ENCODE measurements at places on chromosomes 4 and X.

GRCh38 chr4:177177541-177178081 lies 132.1 kb upstream of the NEIL3 start:
- DNase-seq, result peak; percentile 33

GRCh38 chrX:18422886-18423285 lies 2.5 kb upstream of the CDKL5 start:
- DNase-seq, result peak; percentile 16

DNA sequence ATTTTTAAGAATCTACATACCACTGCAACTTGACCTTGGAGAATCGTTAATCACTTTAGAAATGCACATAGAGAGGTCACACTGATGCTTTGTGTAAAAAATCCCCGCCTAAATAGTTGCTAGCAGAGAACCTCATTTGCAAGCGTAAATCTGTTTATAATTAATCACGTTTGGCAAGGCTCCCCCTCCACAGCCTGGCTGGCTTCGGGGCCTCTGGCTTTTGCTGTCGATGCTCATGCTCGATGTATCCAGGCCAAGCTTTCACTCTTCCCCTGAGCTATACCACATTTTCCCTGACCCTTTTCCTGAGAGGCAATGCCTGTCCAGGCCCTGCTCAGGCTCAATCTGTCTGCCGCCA lies 23.4 kb downstream of the CYTL1 start:
- DNase-seq, result peak; percentile 16

GRCh38 chrX:140967036-140967435 lies 35.4 kb upstream of the SPANXB1 start:
- DNase-seq, result no peak

GRCh38 chr4:39637586-39638353 lies 895 bp downstream of the SMIM14 start:
- no peak for DNase-seq

- DNase-seq, result no peak
Observed at GRCh38 chr4:88211473-88212252, 53.2 kb upstream of the ABCG2 start.

DNA sequence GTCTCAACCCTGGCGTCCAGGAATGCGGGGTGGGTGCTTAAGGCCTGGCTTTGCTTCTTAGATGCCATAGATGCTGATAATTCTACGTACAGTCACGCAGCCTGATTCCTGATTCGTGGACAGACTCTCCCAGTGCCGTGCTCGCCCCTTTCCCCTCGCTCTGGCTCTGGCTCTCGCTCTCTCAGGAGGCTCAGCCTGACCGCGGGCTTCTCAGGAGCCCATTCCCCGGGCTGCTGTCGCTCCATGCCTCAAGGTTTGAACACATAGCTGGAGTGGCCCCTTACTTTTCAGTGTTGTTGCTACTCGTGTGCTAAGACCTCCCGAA lies 59.2 kb upstream of the ZC4H2 start:
- no peak for DNase-seq

GRCh38 chr4:54527532-54527931 lies 130.2 kb upstream of the KIT start:
- DNase-seq, result no peak

DNA sequence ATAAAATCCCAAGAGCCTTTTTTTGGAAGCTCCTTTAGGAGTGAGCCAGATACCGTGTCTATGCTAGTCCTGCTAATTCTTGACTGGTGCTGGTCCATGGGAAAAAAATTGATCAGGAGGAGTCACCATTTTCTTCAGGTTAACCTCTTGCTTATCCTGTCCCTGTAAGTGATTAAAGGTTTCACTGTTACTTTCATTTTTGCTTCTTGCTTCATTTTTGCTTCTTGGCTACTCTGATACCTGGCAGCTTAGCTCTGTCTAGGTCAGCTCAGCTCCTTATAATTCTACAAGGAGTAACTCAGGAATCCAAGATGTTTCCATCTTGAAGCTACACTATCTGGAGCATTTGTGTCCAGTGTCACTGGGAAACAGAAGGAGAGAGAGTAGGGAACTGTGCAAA lies 45.7 kb downstream of the AFM start:
- DNase-seq, result no peak

DNA sequence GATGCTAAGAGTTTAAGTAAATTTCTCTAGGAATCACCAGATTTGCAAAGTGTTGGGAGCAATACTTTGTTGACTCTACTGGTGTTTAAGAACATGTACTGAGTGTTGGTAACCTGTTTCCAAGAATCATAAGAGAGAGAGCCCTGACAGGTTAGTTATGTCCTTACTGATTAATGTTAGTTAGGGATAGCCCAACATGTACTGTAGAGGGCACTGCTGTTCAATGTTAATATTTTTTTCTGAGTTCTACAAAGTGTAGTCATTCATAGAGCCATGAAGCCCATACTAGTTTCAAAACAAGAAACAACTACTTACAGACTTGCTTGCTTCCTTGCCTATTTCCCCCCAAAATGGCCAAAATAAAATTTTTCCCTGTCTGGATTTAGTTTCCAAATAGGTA lies 11.9 kb downstream of the TMPRSS11D start:
- DNase-seq, result peak; percentile 64

DNA sequence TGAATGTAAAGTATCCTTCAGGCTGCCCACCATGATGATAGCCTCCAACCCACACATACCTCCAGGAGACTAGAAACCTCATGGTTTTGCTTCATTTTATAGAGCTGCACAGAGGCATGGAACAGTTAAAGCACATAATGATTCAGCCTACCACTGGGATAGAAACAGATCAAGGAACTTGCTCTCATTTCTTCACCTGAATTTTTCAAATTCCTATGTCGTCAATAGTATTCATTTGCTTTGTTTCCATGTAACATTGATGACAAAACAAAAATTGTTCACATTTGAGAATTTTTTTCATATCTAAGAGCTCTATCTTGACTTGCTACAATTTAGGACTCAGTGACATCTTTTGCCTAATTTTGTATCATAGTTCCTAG lies 51.5 kb upstream of the ATOH1 start:
- DNase-seq, result no peak

DNA sequence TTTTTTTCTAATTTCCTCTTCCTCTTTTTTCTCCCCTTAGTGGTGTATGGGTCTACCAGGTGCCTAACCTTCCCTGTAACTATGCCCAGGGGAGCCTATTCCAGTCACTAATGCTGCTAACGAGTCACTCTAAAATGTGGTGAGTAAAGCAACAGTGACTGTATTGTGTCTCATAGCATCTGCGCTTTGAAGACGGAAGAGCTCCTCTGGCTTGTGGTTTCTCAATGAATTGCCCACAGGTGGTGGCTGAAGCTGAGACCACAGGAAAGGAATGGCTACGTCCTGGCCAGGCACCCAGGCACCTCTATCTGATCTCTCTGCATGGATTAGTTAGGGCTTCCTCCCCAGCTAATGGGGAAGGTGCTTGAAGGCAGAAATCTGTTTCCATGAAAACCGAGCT lies 763.5 kb upstream of the FRG1 start:
- DNase-seq, result no peak

GRCh38 chr4:125115941-125116340 lies 198.8 kb upstream of the FAT4 start:
- DNase-seq, result no peak

GRCh38 chrX:11367609-11368430 lies 74.6 kb downstream of the AMELX start:
- DNase-seq, result no peak

GRCh38 chr4:140091305-140091704 lies 62.7 kb downstream of the MAML3 start:
- no peak for DNase-seq

- DNase-seq, result no peak
Observed at GRCh38 chr4:2788532-2789103, 4.3 kb upstream of the SH3BP2 start.

- no peak for DNase-seq
Observed at GRCh38 chr4:84644087-84644486, 61.2 kb downstream of the CDS1 start.

DNA sequence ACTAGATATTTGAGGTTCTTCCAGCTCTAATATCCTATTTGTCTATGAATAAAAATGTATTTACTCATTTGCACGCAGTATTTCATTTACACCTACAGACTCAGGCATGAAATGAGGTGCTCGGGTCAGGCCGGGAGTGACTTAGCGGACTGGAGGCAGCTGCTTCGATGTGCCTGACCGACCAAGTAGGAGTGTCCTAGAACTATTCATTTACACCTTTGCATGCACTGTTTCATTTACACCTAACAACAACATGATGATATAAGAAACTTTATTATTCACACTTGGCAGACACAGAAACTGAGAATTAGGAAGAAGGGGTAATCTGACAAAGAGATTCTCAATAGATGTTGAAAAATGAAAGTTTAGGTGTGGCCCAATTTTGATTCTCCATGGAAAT lies 28.7 kb upstream of the FAT1 start:
- no peak for DNase-seq

- no peak for DNase-seq
Observed at GRCh38 chr4:111501946-111502345, 643.3 kb upstream of the FAM241A start.

GRCh38 chr4:36274158-36274557 lies 7.3 kb upstream of the DTHD1 start:
- DNase-seq, result no peak

DNA sequence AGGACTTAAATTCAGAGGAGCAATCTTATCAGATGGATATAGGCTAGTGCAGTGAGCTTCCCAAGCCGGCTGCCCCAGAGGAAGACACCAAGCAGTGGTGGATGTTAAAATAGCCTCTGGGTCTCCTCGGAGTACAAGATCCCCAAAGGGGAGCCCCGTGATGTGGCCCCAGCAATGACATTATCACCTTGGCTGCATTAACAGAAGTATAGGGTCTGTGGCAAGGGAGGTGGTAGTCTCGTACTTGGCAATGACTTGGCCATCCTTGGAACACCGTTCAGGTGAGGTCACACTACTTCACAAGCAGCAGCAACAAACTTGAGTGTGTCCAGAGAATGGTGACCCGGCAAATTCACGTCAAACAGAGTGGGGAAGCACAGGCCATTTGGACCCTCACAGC lies 67.8 kb downstream of the PSAPL1 start:
- no peak for DNase-seq

- DNase-seq, result no peak
Observed at GRCh38 chr4:133188433-133189146, 39.5 kb downstream of the PCDH10 start.
